CD14-positive monocyte (primary cell): ENCODE measurements at places on chromosomes 5 and 9.

GRCh38 chr5:119031011-119031886 lies 39.6 kb upstream of the DMXL1 start:
- no peak for DNase-seq
- no peak overlapping the region for H3K4me3 ChIP-seq
- no peaks in the 10 kb centered on the region for H3K27me3 ChIP-seq
- peaks cover 20% of the 10 kb centered on the region for H3K4me1 ChIP-seq
- H3K27ac ChIP-seq: no peak overlapping the region

GRCh38 chr9:130857864-130858738 lies 23.0 kb downstream of the ABL1 start:
- H3K36me3 ChIP-seq: peaks cover 42% of the 10 kb centered on the region
- no peak overlapping the region for H3K27ac ChIP-seq
- no peak for DNase-seq
- H3K4me3 ChIP-seq: no peak overlapping the region

- no peak overlapping the region for H3K4me3 ChIP-seq
- no peaks in the 10 kb centered on the region for H3K4me1 ChIP-seq
- no peaks in the 10 kb centered on the region for H3K27me3 ChIP-seq
- no peak for DNase-seq
Observed at GRCh38 chr9:82882138-82882537, 180.8 kb downstream of the RASEF start.

DNA sequence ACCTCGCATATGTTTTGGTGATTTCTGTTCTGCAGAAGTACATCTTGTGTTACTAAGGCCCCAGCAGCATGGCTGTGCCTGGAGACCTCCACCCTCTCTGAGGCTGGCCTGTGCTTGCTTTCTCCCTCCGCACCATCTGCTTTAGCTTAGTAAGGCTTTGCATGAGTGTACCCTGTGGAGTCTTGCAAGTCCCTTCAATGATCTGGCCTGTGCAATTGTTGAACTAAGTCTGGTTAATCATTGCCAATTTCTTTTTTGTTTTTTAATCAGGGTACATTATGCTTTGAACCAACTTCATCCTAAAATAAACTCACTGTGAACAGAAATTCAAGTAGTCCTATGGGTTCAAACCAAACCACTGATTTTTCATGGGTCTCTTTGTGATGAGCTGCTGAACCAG lies 32.3 kb downstream of the ACOT12 start:
- H3K4me1 ChIP-seq: peaks cover 20% of the 10 kb centered on the region
- no peak overlapping the region for H3K4me3 ChIP-seq
- no peak overlapping the region for H3K27ac ChIP-seq
- H3K27me3 ChIP-seq: no peaks in the 10 kb centered on the region
- H3K36me3 ChIP-seq: no peaks in the 10 kb centered on the region

GRCh38 chr5:37539459-37539858 lies 160.3 kb downstream of the WDR70 start:
- no peak overlapping the region for H3K27ac ChIP-seq
- no peak overlapping the region for H3K4me3 ChIP-seq
- DNase-seq: no peak
- H3K27me3 ChIP-seq: no peaks in the 10 kb centered on the region

GRCh38 chr5:172792701-172793570 lies 21.9 kb upstream of the DUSP1 start:
- peak overlapping the region; percentile 95 for H3K27ac ChIP-seq
- peaks cover 65% of the 10 kb centered on the region for H3K4me1 ChIP-seq
- DNase-seq: peak; percentile 40
- H3K36me3 ChIP-seq: no peaks in the 10 kb centered on the region

DNA sequence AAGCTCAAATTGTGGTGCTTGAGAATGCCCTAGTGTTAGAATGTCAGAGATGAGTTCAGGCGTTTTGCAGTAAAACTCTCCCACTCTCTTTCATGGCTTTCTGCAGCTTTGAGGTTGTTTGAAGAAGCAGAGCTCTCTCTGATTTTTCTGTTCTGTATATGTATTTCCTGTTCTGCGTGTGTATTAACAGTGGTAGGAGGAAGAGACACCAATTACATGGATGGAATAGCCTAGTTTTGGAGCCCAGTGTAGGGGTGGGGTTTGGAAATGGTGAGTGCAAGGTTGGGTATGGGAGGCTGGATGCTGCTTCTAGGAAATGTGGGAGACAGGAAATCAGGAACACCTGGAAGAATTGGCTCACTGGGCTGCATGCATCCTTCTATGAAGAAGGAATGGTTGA lies 12.4 kb downstream of the LARP1 start:
- DNase-seq: no peak
- H3K4me3 ChIP-seq: no peak overlapping the region
- H3K36me3 ChIP-seq: peaks cover 6% of the 10 kb centered on the region
- H3K27ac ChIP-seq: peak overlapping the region; percentile 68

- no peak overlapping the region for H3K4me3 ChIP-seq
- H3K36me3 ChIP-seq: no peaks in the 10 kb centered on the region
- H3K27ac ChIP-seq: no peak overlapping the region
Observed at GRCh38 chr5:144203750-144204596, 33.3 kb downstream of the KCTD16 start.

- H3K27ac ChIP-seq: no peak overlapping the region
- no peaks in the 10 kb centered on the region for H3K27me3 ChIP-seq
- peaks cover 32% of the 10 kb centered on the region for H3K36me3 ChIP-seq
- DNase-seq: no peak
Observed at GRCh38 chr9:133154097-133154989, 9.4 kb downstream of the GBGT1 start.
